Stimulated activated CD8-positive, alpha-beta memory T cell treated with anti-CD3 and anti-CD28 coated beads, Interleukin-7, amount 100 ng/mL, for 4 hours (primary cell): ENCODE measurements at places on chromosomes 6 and 20.

GRCh38 chr6:39416728-39417127 is 94.2 kb upstream of the KCNK16 start:
- DNase-seq, result no peak

DNA sequence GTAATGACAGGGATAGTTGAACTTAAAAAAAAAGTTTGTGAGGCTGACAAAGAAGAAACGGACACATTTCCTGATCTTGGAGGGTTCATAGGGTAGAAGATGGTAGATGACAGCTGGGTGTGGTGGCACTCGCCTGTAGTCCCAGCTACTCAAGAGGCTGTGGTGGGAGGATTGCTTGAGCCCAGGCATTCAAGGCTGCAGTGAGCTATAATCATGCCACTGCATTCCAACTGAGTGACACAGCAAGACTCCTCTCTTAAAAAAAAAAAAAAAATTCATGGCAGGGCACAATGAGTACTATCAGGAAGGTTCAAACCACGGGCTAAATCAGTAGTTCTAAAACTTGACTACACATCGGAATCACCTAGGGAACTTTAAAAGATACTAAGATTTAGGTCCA is 2.0 kb upstream of the MICA start:
- no peak for DNase-seq

- DNase-seq, result no peak
Observed at GRCh38 chr6:151376440-151376839, 14.9 kb downstream of the ZBTB2 start.

DNA sequence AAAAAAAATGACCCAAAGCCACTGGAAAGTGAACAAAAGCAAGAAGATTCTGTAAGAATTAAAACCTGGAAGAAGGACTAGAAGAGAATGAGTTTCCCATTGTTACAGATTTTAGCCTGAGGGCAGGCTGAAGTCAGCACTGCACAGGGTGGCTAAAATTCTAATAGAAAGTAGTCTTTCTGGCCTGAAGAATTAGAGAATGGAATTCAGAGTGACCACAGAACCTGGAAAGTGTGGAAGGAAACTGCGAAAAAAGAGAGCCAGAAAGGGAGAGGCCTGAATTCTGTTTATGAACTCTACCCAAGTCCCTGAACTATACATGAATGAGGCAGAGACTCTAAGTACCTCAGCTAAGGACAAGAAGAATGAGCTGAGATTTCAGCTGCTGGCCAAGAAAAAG is 38.9 kb upstream of the FILIP1 start:
- no peak for DNase-seq

DNA sequence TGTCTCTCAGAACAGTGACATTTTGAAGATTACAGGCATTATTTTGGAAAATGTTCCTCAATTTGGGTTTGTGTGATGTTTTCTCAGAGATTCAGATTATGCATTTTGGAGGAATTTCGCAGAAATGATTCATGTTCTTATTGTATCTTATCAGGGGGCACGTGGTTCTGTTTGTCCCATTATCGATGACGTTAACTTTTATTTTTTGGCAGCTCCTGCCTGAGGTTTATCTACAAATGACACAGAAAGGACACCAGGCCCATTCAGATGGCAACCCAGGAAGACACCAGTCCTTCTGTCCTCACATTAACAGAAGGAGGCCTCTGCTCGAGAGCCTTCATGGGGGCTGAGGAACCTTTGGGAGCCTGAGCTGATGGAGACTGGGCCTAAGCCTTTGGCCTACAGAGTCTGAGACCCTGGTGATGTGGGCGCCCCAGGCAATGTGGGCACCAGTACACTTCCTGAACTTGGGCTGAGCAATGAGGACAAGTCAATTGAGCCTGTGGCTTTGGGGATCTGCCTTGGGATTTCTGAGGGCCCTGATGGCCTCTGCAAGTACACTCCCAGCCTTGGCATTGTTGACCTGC is 41.2 kb upstream of the EZR start:
- DNase-seq, result no peak

- no peak for DNase-seq
Observed at GRCh38 chr20:34066476-34067090, 45.5 kb downstream of the EIF2S2 start.

GRCh38 chr20:684676-685319 is 9.2 kb upstream of the SCRT2 start:
- no peak for DNase-seq

DNA sequence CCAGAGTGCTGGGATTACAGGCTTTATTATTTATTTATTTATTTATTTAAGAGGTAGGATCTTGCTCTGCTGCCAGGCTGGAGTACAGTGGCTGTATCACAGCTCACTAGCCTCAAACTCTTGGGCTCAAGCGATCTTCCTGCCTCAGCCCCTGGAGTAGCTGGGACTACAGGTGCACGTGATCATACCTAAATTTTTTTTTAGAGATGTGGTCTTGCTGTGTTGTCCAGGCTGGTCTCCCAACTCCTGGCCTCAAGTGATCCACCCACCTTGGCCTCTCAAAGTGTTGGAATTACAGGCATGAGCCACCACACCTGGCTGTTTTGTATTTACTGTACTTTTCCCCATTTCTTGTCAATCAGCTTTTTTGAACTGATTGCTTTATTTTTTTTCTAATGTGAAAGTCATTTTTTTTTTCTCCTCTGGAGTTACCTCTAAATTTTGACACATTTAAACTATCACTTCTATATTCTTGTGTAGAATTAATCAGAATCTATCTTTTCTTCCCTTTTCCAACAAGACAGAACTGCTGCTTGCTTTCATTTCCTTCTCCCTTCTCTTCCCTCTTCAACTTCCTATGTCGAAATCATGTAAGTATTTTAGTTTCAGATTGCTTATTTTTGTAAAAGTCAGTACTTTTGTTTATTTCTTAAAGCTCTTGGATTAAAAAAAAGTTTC is 12.0 kb downstream of the PANK2 start:
- DNase-seq, result no peak

DNA sequence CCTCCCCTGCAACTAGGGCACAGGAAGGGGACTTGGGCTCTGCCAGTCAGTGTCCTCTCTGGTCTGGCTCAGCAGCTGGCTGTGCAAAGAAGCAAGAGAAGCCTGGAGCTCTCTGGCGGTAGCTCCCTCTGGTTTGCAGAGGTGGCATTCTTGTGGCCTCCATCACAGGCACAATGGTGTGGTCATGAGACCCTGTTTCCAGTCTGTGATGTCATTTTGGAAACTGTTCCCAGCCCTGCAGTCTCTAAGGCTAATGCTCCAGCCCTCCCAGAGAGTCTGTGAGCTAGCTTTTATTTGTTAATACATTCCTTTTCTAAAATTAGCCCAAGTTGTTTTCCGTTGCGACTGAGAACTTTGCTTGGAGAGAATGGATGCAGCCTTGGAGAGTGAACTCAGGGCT is 69.5 kb upstream of the FOXQ1 start:
- DNase-seq, result no peak

GRCh38 chr6:119333707-119334295 is 15.8 kb downstream of the MAN1A1 start:
- DNase-seq, result no peak

DNA sequence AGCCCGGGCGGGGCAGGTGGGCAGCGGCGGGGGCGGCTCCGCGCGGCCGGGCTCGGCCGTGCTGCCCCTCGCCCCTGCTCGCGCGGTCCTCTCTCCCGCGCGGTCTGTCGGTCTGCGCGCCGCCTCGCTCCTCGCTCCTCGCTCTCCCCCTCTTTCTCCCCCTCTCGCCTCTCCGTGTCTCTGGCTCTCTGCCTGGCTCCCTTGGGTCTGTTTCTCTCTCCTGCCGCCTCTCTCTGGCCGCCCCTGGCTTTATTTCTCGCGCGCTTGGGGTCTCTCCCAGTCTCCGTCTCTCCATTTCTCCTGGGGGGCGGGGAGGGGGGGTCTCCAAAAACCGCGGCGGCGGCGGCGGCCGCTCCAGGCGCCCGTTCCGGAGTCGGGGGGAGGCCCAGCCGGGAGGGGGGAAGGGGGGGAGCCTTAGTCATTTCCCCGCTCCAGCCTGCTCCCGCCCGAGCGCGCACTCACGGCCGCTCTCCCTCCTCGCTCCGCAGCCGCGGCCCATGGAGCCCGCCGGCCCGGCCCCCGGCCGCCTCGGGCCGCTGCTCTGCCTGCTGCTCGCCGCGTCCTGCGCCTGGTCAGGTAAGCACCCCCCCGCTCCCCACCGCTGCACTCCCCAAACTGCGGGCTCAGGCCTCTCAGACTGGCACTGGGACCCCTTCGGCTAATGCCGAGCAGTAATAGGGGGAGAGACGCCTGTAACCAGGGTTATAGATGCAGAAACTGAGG is at the start of gene SIRPA:
TSS of gene SIRPA (plus strand) at position 457 of the 723 bp plus-strand sequence. CDS start at position 498, 41 bp downstream.
- DNase-seq, result no peak
